Inflammatory macrophage treated with lipopolysaccharide for 1 hour (primary cell): ENCODE measurements at places on chromosomes 3 and 15.

DNA sequence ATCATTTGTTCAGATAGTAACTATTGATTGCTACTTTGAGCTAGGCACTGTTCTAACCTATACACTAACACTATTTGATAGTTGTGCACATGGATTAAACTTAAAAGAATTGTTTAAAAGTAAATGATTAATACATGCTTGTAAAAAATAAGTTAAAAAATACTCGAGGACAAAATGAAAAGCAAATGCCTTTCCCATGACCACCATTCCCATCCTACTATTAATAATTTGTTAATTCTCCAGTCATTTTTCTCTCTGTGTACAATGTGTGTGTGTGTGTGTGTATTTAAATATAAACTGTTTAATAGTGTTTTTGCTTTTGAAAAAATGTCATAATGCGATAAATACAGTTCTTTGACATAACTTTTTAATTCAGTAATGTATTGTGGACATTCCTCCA is 78.7 kb upstream of the KCNMB2 start:
- no peak for DNase-seq

DNA sequence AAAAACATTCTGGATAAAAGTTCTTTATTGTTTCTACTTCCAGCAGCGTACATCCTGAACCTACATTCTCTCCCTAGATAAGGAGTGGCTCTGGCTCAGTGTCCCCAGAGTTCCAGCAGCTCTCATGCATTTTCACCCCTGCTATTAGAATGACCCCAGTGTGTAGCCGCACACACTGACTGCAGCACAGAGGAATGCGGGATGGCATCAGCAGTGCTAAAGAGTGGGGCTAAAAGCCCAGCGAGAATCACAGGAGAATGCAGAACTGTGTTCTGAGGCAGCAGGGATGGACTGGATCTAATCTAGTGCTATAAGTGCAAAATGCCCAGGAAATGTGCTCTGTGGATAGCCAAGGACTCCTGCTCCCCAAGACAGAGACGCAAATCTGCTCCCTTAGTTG is 66.4 kb upstream of the TJP1 start:
- no peak for DNase-seq

- no peak for DNase-seq
Measured at GRCh38 chr3:58421004-58421403, 12.6 kb downstream of the PDHB start.

- DNase-seq, result no peak
Measured at GRCh38 chr3:175146258-175146657, 287.1 kb downstream of the NAALADL2 start.

DNA sequence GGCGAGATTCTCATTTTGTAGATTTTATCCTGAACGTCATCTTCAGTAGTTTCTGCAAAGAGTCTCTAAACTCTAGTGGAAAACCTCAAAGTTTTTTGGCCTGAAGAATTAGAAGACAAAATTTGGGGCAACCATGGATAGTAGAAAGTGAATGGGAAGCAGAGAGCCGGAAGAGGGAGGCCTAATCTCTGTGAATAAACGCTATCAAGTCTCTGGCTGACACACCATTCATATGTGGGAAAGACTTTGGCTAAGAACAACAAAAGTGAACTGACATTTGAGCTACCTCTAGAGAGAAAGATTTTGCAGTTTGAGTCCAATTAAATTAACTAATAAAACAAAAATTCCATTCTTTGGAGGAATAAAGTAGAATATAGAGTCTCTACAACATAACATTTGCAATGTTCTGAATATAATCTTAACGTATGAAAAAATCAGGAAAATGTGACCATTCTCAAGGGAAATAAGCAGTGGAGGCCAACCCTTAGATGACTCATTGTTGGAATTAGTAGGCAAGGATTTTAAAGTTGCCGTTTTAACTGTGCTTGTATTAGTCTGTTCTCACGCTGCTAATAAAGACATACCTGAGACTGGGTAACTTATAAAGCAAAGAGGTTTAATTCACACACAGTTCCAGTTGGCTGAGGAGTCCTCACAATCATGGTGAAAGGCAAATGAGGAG is 184.6 kb downstream of the C3orf38 start:
- no peak for DNase-seq

GRCh38 chr15:56960116-56960515 is 41.7 kb downstream of the TCF12 start:
- DNase-seq, result no peak

DNA sequence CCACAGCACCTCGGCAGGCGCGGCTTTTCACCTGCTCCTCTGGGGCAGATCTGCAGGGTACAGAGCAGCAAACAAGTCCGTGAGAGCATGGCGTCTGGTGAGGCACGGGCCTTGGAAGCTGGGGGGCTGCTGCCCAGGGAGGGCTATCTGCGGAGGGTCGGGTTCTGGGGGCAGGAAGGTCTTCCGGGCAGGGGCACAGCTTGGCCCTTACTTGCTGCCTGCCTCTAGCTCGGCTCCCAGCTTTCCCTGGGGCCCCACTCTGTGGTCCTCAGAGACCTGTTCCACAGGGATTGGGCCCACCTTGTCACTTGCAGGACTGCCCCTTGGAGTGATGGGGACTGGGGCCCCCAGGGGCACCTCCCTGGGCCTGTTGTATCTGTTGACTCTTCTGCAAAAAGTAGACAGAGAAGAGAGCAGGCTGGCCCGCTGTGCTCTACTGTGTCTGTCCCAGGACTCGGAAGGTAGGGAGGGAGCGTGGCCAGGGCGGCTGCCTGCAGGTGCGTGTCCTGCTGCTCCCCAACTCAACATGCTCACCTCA is 84.1 kb downstream of the TBC1D2B start:
- no peak for DNase-seq

GRCh38 chr3:14518893-14519292 is 21.2 kb downstream of the GRIP2 start:
- DNase-seq, result no peak

DNA sequence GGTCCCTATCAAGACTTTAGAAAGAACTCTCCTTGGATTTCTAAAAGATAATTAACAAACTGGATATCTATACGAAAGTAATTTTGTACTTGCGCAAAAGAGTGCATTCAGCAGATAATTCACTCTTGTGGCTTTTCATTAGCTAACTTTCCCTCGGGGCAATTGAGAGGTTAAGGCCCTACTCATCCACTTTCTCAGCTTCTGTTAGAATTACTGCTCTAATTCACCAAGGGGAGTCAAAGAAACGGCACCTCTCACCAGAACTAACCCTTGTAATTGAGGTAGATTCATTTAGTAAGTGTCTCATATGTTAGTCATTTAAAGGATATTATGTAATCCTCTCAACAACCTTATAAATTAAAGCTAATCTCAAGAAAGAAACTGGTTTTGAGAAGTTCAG is 22.5 kb upstream of the MB21D2 start:
- DNase-seq, result no peak

GRCh38 chr3:180922242-180922641 is 9.8 kb downstream of the FXR1 start:
- no peak for DNase-seq
